ENCODE measurements at places on chromosomes 11 and 22.

DNA sequence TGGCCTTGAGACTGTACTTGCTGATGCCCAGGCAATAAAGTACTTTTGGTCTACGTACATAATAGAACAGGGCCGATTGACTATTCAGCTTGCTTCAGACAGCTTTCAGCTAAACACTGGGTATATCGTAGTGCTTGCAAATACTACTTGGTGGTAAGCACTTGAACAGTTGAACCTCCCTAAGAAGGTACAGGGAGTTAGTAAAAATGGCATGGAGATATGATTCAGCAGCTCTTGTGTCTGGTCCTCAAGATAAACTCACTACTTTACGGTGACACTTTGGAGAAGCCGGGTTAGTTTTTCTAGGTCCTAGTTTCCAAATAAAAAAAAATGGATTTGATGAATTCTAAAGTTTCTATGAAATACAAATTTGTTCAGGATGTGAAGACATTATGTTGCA is 7.3 kb downstream of the CCDC117 start:
- no peak for DNase-seq

DNA sequence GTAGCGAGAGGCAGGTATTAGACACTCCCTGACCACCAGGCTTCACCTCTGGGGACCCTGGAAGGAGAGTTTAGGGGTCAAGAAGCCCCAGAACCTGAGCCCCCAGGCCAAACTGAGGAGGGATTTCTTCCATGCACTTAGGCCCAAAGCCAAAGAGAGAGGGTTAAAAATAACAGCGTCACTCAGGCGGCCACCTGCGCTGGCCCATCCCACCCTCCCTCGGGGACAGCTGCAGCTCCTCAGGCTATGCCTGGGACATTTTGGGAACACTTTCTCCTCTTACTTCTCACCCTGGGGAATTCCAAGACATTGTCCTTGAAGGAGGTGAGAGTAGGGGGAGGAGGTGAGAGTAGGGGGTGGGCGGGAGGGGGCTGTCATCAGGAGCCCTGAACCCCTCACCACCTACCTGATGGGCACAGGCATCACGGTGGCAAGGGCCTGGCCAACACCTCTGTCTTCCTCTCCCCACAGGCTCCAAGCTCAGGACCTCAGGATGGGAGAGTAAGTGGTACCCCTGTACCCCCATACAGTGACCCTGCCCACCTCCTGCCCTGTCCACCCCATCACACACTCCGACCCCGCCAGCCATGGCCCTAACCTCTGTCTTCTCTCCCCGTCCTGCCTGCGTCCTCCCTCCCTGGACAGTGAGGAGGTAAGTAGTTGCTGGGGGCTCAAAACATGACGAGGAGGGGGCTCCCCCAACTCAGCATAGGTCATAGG is 583 bp downstream of the TNNI2 start:
- DNase-seq, result no peak

DNA sequence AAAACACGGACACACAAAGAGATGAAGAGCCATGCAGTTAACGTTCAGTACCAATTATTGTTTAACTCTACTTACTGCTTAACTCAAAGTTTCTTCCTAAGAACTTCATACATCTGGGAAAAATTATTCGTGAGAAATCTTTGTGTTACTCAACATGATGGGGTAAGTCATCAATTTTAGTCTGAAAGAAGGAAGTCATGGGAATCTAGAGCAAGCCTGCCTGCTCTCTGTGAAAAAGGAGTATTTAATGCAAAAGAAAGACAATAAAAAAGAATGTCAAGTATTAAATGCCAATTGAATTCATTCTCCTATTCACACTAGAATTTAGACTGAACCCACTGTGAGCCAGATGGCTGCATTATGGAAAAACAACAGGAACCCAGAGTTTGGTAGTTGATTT is 16.0 kb downstream of the TMEM123 start:
- no peak for DNase-seq

DNA sequence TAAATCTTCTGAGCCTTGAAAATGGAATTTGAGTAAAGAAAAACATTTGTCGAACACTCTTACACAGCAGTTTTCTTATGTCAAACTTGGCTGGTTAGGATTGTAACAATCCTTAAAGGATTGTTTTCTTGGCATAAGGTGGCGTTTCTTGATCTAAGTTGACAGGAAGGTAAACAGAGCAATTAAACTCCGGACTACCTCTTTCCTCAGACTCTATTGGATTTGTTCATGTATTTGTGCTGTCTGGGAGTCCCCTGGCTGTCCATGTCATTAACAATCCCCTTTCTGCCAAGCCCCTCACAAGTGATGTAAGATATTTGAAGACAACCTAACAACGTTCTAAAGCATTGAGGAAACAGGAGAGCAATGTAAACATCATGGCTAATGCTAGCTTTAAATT is 222.5 kb upstream of the SNX19 start:
- DNase-seq, result no peak

DNA sequence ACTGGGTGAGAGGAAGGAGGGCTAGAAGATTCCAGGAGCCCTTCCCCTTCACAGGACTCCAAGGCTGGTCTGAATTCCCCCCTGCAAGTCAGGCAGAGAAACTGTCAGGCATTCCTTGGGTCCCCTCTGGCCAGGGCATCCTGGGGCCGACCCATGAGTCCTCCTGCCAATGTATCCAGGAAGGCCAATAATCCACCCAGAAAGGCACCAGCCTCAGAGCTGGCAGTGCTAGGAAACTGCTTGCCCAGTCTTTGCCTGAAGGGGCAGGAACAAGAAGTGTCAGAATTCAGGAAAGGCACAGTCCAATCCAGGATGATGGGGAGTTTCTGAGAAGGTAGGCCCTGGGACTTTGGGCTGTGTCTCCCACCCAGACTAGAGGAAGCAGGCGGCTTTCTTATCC is 41.0 kb downstream of the BUD13 start:
- no peak for DNase-seq

GRCh38 chr11:16402654-16403447 is 46.5 kb upstream of the SOX6 start:
- DNase-seq, result no peak

GRCh38 chr11:113167599-113167998 is 146.8 kb upstream of the TTC12 start:
- no peak for DNase-seq

GRCh38 chr11:129252621-129253020 is 60.5 kb upstream of the ARHGAP32 start:
- DNase-seq, result no peak

- DNase-seq, result no peak
These were observed 190.8 kb downstream of the DSCAML1 start for GRCh38 chr11:117606211-117606610.

DNA sequence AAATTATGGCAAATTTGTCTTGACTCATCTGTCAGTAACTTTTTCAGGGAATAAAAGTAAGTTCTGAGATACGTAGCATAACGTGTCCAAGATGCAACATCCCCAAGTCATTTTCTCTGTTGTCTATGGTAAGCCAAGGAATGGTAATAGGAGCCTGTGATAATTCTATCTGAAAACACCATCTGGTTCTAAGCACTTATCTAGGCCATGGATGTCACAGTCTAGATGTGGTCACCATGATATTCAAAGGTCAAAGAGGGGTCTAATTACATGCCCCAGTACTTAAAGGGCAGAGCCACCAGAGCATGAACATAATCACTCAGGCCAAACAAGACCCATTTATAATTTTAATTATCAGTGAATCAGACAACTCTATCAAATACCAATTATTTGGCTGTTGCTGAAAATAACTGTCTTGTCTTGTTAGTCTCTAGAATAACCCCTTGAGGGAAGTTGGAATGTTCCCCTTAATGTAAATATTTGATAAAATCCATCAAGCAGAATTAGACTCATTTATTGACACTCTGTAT is 225.1 kb upstream of the MPPED2 start:
- no peak for DNase-seq

DNA sequence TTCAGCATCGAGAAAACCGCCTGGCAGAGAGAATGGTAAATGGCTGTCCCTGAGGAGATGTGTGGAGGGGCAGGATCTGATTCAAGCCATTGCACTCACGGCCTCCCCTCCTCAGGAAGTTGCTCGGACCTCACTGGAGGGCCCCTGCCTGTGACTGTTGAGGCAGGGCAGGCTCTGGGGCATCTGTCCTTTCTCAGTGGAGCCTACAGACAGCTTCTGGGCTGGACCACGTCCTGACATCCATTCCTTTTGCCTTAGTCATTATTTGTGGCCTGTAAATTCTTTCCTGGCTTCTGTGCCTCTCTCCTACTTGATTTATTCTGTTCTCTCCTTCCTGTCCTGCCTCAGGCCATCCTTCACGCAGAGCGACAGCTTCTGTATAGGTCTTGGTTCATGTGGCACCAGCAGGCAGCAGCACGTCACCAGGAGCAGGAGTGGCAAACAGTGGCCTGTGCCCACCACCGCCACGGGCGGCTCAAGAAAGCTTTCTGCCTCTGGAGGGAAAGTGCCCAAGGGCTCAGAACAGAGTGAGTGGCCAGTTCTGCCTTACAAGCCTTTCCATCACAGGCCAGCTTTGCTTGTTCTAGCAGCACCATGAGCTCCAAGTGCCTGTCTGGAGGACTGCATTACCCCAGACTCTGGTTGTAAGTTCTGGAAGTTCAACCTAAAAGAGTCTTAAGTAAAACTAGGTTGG is 59.6 kb downstream of the PISD start:
- DNase-seq, result no peak

- DNase-seq, result no peak
These were observed 9.4 kb downstream of the CBX6 start for GRCh38 chr22:38862375-38863329.

GRCh38 chr11:126781942-126782341 is 218.6 kb downstream of the KIRREL3 start:
- no peak for DNase-seq

- no peak for DNase-seq
These were observed 7.0 kb downstream of the RPL3 start for GRCh38 chr22:39312410-39312809.

GRCh38 chr22:40635940-40636379 is 559 bp downstream of the MRTFA start:
- DNase-seq, result no peak

GRCh38 chr22:48937032-48937639 is 890.5 kb downstream of the BRD1 start:
- DNase-seq, result no peak

GRCh38 chr22:46941968-46942798 is 179.7 kb downstream of the TBC1D22A start:
- no peak for DNase-seq

GRCh38 chr11:45332276-45332934 is 46.3 kb upstream of the SYT13 start:
- DNase-seq, result no peak

DNA sequence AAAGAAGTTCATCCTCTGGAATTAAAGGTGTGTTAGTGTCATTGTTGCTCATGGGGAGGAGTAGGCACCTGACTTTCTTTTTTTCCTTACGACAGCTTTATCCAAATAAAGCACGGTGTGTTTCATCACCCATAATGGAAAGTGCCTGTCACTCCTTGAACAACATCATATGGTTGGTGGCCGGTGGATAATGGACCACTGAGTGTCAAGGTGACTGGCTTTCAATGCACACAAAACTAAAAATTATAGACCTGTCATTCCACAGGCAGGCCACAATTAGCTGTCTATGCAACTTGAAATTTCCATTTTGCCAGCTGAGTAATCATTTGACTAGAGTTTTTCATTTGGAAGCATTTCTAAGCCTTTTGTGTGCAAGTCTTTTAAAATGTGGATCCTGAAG is 45.0 kb upstream of the MPPED2 start:
- no peak for DNase-seq

DNA sequence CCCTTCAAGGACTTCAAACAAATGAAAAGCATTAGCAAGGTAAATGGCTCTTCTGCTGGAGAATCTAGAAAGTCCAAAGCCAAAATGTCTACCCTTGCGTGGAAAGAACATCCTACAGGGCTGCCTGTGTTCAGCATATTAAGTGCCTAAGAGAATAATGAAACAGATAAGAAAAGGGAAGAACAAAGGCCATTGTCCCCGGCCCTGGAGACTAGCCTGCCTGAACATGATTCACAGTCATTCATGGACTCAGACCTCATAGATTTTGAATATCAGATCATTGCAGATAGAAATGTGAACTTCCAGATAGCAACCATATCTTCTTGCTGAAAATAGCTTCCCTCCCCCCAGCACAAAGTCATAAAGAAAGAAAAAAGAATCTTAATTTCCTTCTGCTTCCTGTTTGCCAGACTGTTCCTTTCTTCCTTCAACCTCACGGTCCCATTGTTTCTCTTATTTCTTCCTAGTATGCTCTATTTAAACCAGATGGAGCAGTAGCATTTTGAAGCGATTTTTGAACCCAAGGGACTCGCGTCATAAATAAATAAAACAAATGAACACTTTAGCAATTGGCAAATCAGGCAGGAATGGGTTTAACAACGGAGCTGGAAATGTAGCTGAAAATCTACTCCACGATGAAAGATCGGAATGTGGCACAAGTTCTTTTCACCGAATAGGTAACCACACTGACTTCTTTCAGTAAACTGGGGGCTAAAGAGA is 408.2 kb upstream of the CCDC90B start:
- DNase-seq, result no peak

GRCh38 chr11:77515063-77515462 is 41.2 kb upstream of the PAK1 start:
- no peak for DNase-seq

DNA sequence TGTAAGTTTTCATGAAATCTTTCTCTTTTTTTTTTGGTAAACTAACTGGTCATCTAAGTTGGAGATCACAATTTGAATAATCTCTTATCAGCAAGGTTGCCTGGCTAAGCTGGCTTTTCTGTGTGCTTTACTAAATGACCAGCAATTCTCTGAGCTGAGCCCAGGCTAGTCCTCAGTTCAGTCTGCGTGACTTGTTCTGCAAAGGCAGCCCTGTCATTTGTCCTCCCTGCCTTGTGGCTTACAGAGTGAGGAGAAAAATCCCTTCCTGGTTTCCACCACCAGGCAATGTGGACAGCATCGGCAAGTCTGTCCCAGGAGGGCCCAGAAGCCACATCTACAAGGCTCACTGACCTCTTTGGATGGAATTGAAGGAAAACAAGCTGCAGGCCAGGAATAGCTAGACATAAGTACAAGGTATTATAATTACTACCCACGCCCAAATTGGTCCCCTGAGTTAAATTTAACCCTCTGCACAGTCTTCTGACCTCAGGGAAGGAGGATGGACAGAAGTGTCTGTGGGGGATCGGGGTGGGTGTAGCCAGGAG is 108.6 kb downstream of the SCN3B start:
- no peak for DNase-seq

DNA sequence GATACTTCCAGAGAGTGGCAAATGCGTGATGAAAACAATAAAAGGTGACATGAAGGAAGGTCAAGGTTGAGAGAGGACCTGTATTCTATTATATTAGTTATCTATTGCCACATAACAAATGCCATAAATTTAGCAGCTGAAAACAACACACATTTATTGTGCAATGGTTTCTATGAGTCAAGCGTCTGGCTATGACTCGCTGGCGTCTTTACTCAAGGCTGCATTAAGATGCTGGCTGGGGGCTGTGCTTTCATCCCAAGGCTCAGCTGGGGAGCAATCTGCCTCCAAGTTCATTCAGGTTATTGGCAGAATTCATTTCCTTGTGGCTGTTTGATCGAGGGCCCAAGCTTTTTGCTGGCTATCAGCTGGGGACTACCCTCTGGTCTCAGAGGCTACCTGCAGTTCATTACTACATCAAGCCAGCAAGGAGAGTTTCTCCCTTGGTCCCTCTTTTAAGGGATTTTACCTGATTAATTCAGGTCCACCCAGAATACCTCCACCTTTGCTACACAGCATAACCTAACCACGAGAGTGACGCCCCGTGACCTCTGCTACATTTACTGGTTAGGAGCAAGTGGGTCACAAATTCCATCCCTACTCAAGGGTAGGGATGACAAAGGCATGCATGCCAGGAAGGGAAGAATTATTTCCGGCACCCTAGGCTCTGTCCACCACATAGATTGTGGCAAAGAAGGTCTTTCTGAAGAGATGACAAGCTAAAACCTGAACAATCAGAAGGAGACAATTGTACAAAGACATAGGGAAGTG is 549.1 kb downstream of the MN1 start:
- no peak for DNase-seq

- DNase-seq, result no peak
These were observed 1482.1 kb downstream of the TBC1D22A start for GRCh38 chr22:48244388-48245195.
